ENCODE measurements at places on chromosomes 3 and 15.

DNA sequence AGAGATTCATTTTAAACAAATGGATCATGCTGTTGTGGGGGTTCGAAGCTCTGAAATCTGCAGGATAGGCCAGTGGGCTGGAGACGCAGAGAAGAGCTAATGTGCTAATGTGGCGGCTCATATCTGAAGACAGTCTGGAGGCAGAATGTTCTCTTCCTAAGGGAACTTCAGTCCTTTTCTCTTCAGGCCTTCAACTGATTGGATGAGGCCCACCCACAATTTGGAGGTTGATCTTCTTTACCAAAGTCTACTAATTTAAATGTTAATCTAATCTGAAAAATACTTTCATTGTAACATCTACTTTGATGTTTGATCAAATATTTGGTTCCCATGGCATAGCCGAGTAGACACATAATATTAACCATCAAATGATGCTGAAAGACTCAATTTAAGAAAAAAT, 940.2 kb downstream of the ROBO1 start:
- no peak for DNase-seq

DNA sequence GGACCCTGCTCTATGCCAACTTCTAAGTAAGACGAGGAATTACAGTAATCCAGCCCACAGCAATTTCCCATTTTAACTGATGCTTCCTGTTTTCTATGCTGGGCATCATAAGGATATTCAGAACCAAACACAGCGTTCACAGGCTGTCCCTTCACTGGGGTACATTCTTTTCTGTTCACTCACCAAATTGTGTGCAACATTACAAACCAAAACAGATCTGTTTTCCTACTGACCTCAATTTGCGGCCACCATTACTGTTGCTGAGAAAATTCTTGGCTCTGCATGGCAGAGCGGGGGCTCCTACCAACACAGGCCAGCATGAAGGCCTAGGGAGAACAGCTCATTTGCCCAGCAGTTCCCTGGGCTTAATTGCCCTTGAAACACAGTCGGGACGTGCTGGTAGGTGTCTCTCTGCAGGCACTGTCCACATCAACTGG, 76.5 kb downstream of the MYO1E start:
- no peak for DNase-seq

DNA sequence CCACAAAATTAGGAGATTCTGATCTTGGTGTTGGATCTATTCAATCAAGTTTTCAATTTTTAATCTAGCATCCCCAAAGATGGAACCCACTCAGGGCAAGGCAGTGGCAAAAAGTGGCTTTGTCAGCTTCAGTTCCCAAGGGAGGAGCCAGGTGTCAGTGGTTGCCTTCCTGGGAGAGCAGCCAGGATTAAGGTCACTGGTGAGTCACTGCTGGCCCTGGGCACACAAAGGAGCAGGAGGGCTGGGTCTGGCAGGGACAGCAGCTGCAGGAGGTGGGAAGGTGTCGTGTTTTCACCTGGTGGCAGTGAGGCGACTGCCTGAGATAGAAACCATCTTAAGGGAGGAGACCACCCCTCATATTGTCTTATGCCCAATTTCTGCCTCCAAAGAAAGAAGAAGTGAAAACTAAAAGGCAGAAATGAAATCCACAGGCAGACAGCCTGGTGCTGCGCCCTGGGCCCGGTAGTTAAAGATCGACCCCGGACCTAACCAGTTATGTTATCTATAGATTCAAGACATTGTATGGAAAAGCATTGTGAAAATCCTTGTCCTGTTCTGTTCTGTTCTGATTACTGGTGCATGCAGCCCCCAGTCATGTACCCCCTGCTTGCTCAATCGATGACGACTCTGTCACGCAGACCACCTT, 5.9 kb upstream of the KLHL25 start:
- no peak for DNase-seq

DNA sequence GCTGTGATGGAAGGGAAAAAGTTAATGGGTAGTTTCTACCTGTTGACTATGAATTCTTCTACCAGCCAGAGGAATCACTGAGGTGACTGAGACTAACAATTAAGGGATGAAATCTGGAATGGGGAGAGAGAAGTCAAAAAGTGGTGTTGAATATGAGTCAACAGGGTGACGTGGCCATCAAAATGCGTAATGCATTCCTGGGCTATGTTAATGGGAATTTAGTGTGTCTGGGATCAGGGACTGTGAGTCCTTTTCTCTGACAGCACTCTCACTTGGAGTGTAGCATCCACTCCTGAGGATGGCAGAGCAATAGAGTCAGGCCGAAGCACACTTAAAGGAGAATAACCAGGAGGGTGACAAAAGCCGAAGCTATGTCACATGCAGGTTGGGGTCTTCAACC, 60.4 kb downstream of the MESD start:
- DNase-seq, result no peak

- DNase-seq, result no peak
Measured at GRCh38 chr3:187621881-187622280, 48.3 kb downstream of the SST start.

DNA sequence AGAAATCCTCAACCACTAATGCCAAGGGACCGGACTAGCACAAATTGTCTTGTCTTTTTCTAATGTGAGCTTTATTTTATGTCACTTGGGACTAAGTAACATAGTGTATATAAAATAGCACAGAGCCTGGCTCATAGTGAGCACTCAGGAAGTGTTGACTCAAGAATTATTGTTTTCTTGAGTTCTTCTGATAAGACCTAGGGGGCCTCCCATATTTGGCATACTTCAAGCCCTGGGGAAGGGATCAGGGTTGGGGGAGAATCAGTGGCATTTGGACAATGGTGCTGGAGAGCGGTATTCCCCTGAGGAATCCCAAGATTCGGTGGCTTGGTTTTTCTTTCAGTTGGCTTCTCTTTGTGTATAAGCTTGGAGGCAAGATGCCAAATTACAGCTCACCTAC, 19.4 kb downstream of the ZNF80 start:
- no peak for DNase-seq

GRCh38 chr3:57544181-57545125, at the start of gene DNAH12:
Gene DNAH12 (minus strand): TSS chr3:57544344. CDS start chr3:57542870, 1,474 bp downstream.
- DNase-seq, result no peak

Data from CD8-positive, alpha-beta T cell (primary cell).